LHCN-M2 (cell line): ENCODE measurements at places on chromosomes 3 and 15. TPM values are rescaled to one million over a fixed set of nuclear protein-coding genes. Genes with fewer than 3 reads are reported as not detected.

The CLDN16 gene
- total RNA-seq, result 0.13 TPM in 1 of 2 replicates, not detected in the other

DNA sequence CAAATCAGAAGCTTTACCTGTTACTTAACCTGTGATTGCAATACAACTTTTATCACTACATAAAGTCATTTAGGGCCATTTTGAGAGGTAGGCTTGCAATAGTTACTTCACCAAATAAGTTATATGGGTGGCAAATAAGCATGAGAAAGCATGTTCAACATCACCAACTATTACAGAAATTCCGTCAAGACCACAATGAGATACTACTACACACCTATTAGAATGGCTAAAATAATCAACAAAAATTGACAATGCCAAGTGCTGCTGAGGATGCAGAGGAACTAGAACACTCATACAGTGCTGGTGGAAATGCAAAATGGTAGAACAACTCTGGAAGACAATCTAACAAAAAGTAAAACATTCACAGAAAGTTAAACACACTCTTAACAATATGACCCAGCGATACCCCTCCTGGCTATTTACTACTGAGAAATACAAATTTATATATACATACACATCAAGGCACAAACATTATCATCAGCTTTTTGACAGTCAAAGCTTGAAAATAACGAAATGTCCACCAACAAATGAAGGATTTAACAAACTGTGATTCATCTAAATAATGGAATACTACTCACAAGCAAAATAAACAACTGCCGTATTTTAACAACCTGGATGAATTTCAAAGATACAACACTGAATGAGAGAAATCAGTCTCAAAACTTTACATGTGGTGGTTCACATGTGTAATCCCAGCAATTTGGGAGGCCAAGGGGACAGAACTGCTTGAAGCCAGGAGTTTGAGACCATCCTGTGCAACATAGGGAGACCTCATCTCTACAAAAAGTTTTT is 82.9 kb downstream of the MYO9A start:
- DNase-seq, result no peak

DNA sequence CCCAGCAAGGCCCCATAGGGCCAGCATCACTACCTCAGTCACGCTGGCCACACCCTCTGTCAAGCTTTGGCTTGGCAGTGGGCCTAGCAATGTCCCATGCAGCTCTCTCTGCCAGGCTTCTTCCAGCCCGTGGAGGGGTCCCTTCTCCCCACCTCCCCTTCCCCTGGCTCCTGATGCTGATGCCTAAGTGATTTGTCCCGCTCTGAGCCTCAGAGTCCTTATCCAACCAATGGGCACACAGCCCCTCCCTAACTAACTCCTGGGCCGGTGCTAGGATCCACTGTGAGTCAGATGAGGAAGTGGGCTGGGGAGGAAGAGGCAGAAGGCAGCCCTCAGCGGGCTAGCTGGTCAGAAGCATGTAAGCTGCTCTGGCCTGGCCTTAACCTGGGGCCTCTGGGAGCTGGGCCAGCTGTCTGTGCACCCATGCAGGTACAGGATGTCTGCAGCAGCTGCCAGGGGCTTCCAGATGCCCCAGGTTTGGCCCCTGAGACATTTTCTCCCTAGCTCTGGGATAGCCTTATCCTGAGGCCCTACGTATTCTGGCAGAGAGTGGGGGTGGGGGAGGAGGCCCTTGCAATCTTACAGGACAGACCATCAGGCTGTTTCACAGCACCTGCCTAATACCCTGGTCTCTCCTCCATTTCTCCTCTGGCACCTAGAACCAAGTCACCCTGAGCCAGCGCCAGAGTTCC is 740 bp upstream of the ZBTB47 start:
- peak; percentile 78 for DNase-seq

The IL12A gene
- 1.4 and 11.3 TPM in 2 replicates for total RNA-seq

DNA sequence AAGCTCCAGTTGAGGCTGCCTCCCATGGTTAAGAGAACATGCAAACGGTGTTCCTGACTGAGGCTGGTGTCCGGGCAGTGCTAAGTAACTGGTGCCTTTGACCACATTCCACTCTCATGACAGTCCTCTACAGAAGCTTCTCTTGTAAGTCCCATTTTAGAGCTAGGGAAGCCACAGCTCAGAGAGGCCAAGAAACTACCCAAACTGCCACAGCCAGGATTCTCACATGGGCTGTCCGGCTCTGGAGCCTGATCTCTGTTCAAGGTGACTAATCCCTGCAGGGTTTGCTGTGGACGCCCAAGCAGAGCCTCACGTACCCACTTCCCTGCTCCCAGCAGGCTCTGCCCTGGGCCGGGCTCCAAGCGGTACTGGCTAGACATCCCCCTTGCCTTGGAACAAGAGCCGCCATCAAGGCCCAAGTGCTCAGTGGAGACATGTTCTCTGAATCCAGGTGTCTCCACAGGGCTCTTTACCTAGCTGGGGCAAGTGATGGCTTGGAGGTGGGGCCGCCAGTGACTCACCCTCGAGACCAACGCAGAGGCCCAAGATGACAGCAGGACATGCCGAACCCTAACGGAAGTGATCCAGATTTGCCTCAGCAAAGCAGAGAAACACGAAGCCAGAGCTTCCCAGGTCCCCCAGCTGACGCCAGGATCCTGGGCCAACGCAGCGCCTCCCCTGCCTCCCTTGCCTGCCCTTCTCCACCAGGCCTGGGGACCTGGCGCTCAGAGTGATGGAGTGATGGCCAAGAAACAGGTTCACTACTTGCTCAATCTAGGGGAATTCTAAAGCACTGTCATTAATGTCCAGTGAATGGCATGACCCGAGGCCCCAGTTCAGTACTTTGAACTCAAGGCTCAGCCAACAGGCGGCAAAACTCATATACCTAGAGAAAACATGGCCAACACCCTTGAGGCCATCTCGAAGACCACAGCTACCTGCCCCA is 24.4 kb downstream of the KLHL25 start:
- DNase-seq, result no peak

The KNSTRN gene
- total RNA-seq, result 121 and 125 TPM in 2 replicates

- DNase-seq, result no peak
Measured at GRCh38 chr3:182981038-182981380, 671 bp upstream of the DCUN1D1 start.

The LRTM1 gene
- total RNA-seq, result not detected in 2 replicates

The COLQ gene
- total RNA-seq, result 0.13 and 0.40 TPM in 2 replicates

- DNase-seq, result no peak
Measured at GRCh38 chr3:32913790-32914446, 37.5 kb upstream of the CCR4 start.

GRCh38 chr3:174035328-174035886 is 637.9 kb downstream of the NLGN1 start:
- no peak for DNase-seq

GRCh38 chr3:188557235-188557634 is 403.3 kb downstream of the LPP start:
- no peak for DNase-seq

DNA sequence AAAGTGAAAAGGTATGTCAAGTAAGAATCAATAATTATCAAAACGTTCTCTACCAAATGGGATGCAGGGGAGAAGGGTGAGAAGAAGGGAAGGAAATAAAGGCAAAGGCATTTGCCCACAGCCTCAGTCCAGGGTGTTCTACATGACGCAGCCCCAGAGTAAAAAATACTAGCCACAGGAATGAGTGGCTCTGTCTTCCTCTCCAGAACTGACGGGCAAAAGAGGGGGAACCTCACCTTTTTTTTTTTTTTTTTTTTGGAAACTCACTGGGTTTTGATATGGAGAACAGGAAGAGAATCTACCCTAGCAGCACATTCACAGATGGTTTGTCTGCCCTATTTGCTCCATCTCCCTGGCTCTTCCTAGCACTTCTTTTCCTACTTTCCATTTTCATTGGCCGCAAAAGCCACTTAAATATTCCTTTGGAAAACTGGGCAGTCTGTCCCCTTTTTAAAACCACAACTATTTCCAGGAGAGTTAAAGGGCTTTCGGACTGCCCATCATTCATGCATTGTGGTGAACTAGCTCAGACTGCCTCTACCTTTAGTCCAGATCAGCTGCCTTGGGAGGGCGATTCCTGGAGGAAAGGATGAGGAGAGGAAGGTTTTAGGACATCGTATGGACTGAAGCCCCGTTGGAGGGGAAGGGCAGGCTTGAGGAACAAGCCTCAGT is 28.2 kb downstream of the B3GNT5 start:
- DNase-seq, result peak; percentile 52

The ANKRD34C gene
- not detected in 2 replicates for total RNA-seq

DNA sequence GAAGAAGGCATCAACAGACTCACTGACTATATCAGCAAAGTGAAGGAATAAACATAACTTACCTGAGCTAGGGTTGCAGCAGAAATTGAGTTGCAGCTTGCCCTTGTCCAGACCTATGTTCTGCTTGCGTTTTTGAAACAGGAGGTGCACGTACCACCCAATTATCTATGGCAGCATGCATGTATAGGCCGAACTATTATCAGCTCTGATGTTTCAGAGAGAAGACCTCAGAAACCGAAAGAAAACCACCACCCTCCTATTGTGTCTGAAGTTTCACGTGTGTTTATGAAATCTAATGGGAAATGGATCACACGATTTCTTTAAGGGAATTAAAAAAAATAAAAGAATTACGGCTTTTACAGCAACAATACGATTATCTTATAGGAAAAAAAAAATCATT is 17.8 kb downstream of the LMOD3 start:
- DNase-seq, result no peak

DNA sequence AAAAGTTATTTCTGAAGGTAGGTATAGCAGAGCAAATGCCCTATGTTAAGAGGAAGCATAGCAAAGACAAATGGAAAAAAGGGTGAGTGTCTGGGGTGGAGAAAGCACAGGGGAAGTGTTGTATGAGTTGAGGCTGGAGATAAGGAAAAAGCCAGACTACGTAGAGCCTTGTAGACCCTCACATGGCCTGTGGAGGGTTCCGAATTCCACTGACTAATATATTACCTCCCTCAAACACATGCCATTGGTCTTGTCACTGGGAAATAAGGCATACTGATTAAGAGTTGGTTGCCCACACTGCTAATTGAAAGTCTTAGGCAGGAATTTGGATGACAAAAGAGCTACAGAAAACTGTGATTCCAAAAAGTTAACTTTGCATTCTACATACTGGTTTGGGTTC is 65.2 kb downstream of the TRAT1 start:
- no peak for DNase-seq

DNA sequence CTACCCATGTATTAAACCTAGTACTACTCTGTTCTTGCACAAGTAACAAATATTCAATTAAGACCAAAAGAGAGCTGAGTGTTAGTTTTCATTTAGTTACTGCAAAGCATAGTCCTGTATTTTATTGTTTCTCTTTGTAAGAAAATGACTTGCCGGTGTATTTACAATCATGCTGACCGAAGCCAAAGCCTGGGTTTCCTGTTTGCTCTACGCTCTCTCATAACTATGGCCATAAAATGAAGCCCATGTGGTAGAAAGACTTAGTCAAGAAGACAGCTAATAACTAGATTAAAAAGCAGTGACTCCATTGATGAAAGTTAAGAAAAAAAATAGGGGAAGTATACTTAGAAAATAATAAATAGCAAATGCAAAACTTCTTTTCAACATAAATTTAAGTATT is 479.9 kb downstream of the CNTN4 start:
- DNase-seq, result no peak

The DHFR2 gene
- 3.5 and 4.2 TPM in 2 replicates for total RNA-seq

The GRM7 gene
- total RNA-seq, result not detected in 2 replicates

- no peak for DNase-seq
Measured at GRCh38 chr3:101273156-101273555, 47.2 kb downstream of the IMPG2 start.

DNA sequence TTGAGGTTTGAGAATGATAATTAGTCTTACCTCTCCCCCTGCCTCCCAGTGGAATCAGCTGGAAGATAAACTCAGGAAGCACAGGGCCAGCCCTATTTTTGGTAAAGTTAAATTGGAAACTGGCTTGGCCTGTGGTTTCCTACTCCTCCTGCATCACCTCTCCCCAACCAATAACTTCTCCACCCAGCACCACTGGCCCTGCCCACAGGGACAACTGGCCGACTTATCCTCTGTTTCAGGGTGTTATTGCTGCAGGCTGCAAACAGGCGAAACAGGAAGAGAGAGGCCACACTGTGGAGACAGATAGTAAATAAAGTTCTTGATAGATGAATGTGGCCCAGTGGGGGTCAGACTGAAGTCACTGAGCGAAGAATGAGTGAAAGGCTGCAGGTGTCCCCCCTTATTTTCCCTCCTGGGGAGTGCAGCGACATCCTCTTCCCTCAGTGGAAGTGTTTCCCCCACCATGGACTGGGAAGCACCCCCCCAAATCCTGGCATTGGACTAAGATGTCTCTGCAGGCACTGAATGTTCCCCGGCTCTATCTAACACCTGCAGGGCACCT is 47.1 kb downstream of the PDIA5 start:
- DNase-seq, result no peak

The TMEM212 gene
- total RNA-seq, result not detected in 2 replicates

- DNase-seq, result no peak
Measured at GRCh38 chr15:79463781-79464270, 31.7 kb downstream of the MINAR1 start.

- peak; percentile 20 for DNase-seq
Measured at GRCh38 chr3:190458040-190458439, 8.3 kb upstream of the TMEM207 start.

DNA sequence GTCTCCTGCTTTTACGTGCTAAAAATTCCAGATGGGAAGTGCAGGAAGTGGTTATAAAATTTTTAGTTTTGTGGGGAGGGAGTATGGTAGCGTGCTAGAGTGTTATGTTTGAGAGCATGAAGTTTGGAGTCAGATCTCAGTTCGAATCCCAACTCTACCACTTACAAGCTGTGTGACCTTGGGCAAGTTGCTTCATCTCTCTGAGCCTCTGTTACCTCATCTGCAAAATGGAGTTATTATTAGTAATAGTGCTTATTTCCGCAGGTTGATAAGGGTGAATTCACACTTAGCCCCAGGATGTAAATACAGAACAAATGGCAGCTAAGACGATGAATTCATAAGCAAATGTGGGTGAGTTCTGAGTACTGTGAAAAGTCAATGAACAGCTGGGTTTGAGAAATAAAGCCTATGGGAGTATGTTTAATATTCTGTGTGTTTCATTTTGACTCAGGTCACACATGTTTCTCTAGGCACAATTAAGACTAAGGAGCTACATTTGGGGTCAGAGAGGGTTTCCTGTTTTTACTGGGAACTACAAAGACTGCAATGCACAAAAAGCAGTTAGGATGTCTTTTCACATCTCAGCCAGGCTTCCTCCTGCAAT is 73.1 kb upstream of the FEZF2 start:
- DNase-seq, result no peak

GRCh38 chr3:132256989-132257388 is 60.2 kb upstream of the ACP3 start:
- peak; percentile 38 for DNase-seq

The HRG gene
- total RNA-seq, result 0.06 TPM in 1 of 2 replicates, not detected in the other

DNA sequence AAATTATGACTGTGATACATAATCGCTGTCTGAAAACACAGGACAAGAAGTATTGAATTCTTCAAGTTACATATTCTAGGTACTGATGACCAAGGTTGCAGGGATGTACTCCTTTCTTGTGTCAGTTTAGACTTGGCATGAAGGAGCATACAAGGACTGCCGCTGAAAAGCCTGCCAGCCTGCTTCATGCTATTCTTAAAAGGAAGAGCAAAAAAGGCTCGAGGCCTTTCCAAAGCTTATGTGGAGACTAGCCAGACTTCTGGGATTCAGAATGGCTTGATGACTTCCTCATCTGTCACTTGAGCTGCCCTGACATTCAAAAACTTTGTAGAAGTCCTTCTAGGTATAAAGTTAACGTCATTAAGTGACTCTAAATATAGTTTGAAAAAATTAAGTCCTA is 92.0 kb downstream of the CADM2 start:
- no peak for DNase-seq

- no peak for DNase-seq
Measured at GRCh38 chr3:151201051-151201730, 1.8 kb downstream of the GPR171 start.

GRCh38 chr3:105868431-105868741 is 426 bp downstream of the CBLB start:
- peak; percentile 63 for DNase-seq
